Dermis microvascular lymphatic vessel endothelial cell (primary cell): ENCODE measurements at places on chromosomes 5 and 9.
A peak's percentile ranks its signal among the peaks of the same experiment; 100 is the strongest.

- no peak for DNase-seq
These were observed 29.3 kb upstream of the UHRF2 start for GRCh38 chr9:6383551-6384225.

GRCh38 chr9:21836437-21837161 is 34.2 kb downstream of the MTAP start:
- peak; percentile 97 for DNase-seq

GRCh38 chr5:141399555-141400258 is 2.0 kb downstream of the PCDHGB5 start:
- DNase-seq = no peak

DNA sequence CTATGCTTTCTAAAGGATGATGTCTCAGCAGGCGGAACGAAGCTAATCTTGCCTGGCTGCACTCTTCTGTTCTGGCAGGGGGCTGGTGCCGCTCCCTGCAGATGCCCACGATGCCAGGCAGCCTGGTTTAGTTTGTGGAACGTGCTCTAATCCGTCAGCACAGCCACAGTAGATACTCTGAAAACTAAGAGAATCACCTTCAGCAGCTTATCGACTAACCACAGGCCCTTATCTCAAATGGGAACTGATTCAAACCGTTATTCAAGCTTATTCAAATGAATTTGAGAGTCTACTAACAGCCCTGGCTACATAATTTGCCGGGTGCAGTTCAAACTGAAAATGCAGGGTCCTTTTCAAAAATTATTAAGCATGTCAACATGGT is 246.6 kb upstream of the ANKRD55 start:
- no peak for DNase-seq

- no peak for DNase-seq
These were observed 135.8 kb downstream of the PCSK1 start for GRCh38 chr5:96297290-96297689.

GRCh38 chr9:20569525-20569924 is 52.8 kb downstream of the MLLT3 start:
- no peak for DNase-seq

DNA sequence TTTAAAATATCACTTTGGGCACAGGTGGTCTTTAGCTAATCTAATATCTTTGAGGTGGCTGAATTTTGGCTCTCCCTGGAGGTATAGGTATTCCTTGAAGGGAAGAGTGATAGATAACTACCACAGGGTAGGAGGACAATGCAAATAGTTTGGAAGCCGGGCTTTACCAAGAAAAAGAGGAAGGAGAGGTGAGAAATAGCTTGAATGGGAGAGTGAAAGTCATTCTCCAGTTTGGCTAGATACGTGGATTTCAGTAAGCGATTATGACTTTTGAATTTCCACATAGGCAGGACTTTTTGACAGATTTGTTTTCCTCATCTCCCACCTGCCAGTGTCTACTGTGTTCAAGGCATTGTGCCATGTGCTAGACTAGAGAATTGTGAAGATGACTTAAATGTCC is 45.5 kb downstream of the RASA1 start:
- no peak for DNase-seq

DNA sequence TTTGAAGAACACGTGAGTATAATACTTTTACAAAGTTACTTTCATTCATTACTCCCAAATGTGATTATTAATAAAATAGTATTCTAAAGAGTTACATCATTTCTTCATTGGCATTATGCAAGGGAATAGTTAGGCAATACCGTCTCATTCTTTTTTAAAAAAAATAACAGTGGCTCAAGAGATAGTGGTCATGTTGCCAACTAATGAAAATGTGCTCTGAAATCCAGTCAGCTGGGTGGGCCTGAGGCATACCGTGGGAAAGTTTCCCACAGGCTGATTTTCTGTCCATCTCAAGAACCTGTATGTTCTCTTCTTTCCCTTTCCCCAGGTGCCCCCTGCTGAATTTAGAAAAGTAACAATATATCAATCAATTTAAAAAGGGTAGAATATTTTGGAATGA is 40.8 kb upstream of the ROPN1L start:
- no peak for DNase-seq

- DNase-seq = no peak
These were observed 5.0 kb downstream of the CHSY3 start for GRCh38 chr5:129909225-129909624.

DNA sequence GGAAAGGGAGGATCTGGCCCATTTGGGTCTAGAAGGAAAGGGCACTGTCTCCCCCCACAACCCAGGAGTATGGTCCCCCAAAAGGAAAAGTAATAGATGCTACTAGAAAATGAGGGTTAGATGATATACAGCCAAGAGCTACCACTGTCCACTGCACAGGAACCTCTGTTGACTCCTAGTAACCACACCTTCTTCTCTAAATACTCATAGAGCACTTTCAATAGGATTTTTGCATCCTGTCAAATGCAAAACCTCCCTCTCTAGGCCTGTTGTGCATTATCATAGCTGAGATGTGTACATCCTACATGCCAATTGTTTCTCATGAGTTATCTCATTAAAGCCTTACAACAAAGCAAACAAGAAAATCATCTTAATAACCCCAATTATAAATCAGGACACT is 66.8 kb downstream of the THBS4 start:
- DNase-seq = no peak

DNA sequence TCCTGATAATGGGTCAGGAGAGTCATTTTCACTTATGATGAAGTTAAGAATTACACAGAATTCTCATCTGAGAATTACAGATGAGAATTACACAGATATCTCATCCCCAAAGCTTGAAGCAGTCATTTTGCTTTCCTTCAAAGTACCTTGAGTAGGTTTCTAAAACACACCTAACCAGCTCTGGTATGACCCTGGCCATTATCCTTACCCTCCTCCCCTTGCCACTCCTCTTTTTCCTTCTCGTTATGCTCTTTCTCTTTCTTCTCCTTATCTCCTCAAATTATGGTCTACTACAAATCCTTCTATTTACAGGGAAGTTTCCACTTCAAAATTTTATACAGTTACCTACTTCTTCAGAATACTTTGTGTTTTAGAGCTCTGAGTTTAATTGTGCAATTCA is 44.5 kb downstream of the MEF2C start:
- no peak for DNase-seq

DNA sequence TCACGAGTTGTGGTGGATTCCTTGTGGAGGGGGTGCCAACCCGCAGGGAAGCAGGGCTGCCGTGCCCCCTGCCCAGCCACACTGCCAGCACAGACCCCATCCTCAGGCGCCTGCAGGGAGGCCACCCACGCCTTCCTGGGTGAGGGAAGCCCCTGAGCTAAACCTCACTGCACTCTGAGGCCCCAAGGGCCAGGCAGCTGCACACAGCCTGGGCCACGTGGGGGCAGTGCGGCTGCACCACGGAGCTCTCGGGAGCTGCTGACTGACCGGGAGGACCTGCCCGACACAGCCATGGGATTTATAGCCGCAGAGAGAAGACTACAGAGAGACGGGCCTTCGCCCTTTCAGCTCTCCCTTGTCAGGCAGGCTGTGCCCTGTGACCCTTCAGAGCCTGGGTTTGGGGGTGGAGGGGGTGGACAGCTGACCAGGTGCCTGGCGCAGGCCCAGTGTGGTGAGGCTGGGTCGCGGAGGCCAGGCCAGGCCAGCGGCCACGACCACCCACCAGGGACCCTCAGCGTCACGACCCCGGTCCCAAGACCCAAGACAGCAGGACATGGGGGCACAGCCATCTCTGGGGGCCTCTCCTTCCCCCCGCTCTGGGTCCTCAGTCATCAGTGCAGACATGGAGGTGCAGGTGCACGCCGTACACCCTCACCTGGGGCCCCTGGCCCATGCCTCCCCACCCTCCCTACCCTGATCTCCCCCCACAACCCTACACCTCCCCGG is 4.3 kb upstream of the AHRR start:
- DNase-seq = peak; percentile 10

- DNase-seq = no peak
These were observed 37.3 kb downstream of the FSD1L start for GRCh38 chr9:105485131-105485530.

GRCh38 chr9:81462801-81463200 is 226.5 kb downstream of the TLE1 start:
- no peak for DNase-seq

- no peak for DNase-seq
These were observed 207.0 kb downstream of the DMAC1 start for GRCh38 chr9:7592321-7593316.

DNA sequence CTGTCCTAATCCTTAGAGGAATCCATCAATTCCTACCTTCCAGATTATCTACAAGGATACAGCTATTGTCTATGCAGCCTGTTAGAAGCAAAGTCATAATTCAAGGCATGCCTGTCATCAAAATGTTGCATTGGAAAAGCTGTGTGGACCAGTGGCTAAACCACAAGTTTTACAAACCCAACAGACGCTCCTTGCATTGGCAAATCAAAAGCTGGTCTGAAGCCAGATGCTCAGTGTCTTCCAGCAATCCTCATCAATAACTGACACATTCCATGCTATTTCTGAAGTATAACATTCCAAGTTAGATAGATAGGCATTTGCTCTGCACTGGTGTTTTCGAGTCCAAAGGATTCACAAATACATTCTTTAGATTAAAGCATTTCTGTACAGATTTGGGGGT is 213.6 kb downstream of the EBF1 start:
- no peak for DNase-seq

- DNase-seq = peak; percentile 76
These were observed 8.7 kb upstream of the NDUFB6 start for GRCh38 chr9:32581512-32582143.

- no peak for DNase-seq
These were observed 420.1 kb upstream of the MEF2C start for GRCh38 chr5:89303033-89303480.

GRCh38 chr5:89289604-89290003 is 406.6 kb upstream of the MEF2C start:
- no peak for DNase-seq

- DNase-seq = peak; percentile 89
These were observed 523.5 kb upstream of the CLINT1 start for GRCh38 chr5:158382473-158382872.

GRCh38 chr9:124506931-124507879 is at the start of gene NR5A1:
NR5A1 (minus strand) TSS chr9:124507399; CDS start chr9:124503395, 4,004 bp downstream.
- no peak for DNase-seq

DNA sequence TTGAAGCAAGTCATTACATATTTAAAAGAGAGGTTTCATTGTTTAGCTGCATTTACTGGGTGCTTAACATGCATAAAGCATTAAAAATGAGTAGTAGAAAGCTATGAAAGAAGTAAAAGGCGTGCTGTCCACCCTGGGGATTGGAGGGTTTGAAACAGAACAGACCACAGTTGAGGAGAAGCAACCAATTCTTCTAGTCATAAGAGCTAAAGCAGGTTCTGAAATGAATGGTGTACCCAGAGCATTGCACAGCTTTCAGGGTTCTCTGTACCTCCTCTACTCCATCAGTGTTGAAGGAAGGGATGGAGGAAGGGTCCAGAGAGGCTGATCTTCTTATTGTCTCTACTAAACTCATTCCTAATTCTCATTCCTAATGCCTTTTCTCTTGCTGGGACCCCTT is 68.9 kb downstream of the SH3RF2 start:
- DNase-seq = no peak

- no peak for DNase-seq
These were observed 193.9 kb downstream of the RFK start for GRCh38 chr9:76200315-76200714.

- no peak for DNase-seq
These were observed 22.6 kb downstream of the MRRF start for GRCh38 chr9:122287214-122287720.

GRCh38 chr5:67617051-67617450 is 420.5 kb upstream of the CD180 start:
- no peak for DNase-seq

DNA sequence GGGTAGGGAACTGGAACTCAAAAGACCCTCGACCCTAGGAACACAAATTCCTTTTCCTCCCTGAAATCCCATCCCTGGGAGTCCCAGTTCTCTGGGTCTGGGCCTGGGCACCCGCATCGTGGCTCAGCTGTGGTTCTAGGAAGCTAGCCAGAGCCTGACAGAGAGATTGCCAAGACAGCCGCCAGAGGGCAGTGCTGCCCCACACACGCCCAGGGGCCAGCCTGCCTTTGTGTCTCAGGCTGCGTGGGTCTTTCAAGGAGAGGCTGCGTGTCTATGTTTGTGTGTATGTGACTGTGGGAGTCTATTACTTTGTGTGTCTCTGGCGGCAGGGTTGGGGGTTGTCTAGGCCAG is 32.0 kb upstream of the TTLL11 start:
- peak; percentile 45 for DNase-seq

DNA sequence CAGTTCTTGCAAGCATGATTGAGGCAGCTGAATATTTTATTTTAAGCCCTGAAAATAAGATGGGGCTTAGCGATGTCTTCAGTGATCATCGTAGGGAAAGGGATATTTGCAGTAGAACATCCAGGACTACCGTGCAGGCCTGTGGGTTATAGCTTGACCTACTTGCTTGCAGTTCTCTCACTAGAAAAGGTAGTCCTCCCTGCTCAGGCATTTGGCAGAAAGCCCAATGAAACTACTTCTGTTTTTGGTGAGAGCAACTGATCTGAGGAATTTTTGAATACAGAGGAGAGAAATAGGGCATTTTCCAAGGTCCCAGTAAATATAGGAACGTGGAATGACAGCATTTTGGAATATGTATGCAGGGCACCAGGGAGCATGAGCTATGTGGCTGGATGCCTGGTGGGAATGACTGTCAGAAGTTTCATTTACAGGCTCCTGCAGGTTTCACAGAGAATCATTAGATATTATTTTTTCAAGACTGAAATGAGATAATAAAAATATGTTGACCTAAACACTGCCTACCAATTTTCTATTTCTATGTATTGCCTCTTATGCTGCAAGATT is 417.9 kb upstream of the ACTBL2 start:
- DNase-seq = no peak

DNA sequence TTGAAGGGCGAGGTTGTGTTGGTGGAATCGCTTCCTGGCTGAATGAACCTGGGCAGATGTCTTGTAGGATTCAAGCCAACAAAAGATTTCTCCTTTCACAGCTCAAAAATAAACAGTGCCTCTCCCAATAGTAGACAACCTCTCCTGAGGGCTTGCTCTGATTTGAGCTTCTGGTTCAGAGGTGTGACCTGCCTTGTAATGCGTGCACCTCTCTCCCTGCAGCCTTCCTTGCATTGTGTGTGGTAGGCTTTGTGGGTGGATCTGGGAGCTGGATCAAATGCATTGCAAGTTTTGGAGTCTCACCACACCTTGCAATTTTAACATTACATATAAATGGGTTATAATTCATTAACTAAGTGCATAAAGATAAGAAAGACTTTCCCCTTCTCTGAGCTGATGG is 96.9 kb upstream of the PTCH1 start:
- no peak for DNase-seq

- no peak for DNase-seq
These were observed 145.0 kb upstream of the SMC2 start for GRCh38 chr9:103949096-103949495.

DNA sequence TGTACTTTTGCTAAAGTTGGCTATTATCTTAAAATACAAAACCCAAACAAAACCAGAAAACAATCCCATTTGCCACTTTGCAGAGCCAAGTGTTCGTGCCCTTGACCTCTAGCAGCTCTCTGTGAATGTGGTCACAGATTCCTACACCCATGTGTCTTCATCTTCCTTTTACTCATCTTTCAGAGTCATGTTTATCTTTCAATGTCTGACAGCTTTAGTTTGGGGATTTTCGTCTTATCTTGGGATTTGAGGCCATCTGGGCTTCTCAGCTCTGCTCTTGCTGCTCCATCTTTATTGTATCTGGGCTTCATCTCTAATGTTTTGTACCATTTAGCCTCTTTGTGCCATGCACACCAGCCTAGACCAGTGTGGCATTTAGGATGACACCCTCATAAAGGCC is 81.0 kb downstream of the DAPK1 start:
- DNase-seq = no peak

GRCh38 chr5:169161022-169161680 is 139.8 kb downstream of the SLIT3 start:
- DNase-seq = no peak
